ENCODE measurements at places on chromosomes 1 and 21. TPM values are rescaled to one million over a fixed set of nuclear protein-coding genes. Genes with fewer than 3 reads are reported as not detected.

TCP10L gene
- total RNA-seq, result 0.36 TPM

MNDA gene
- 2.7 TPM for total RNA-seq

PRELP gene
- 15.2 TPM for total RNA-seq

RNF2 gene
- 11.0 TPM for total RNA-seq

HJV gene
- total RNA-seq, result 585 TPM

RIMKLA gene
- 0.78 TPM for total RNA-seq

RXRG gene
- total RNA-seq, result 15.9 TPM

KIF26B gene
- total RNA-seq, result 0.02 TPM

MMP23B gene
- total RNA-seq, result not detected

ZNHIT6 gene
- 7.3 TPM for total RNA-seq

FRRS1 gene
- 4.5 TPM for total RNA-seq

USP33 gene
- 35.2 TPM for total RNA-seq

DNAI4 gene
- total RNA-seq, result 0.19 TPM

F13B gene
- not detected for total RNA-seq

GRCh38 chr1:17494114-17494729, 45.3 kb upstream of the ARHGEF10L start:
- DNase-seq, result peak; percentile 48

GRCh38 chr21:25234857-25235801, 372.2 kb downstream of the MRPL39 start:
- DNase-seq, result no peak

DNA sequence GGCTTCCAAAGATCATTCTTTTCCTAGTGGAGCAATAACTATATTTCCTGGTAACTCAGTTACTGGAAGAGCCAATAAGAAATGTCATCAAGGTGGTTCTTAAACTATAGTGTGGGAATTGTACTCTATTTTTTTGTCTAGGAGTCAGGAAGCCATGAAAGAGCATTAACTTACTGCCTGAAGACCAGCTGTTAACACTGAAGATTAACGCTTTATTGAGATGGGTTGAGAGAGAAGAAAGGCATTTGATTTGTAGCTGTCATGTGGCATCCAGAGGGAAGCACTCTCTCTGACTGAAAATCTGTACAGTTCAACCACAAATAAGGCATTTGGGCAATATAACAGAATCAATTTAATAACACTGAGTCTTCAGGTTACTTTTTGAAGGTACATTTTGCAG, 76.0 kb downstream of the DNM3 start:
- no peak for DNase-seq

DNA sequence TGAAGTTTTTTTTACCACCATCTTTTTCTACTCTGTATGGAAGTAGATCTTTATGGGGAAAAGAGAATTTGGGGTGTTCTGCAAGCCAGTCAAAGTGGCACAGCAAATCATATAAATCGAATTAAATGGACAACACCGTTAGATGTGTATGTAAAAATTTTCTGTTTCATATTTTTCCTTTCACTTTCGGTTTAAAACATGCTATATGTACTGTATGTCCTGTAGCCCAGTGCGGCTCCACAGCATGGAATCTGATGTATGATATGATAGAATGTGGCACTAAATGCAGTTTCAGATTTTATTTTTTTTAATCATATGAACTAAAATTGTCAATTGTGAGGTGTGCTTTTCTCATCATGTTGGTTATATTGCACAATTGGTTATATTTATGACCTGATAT, 32.9 kb downstream of the RAB4A start:
- DNase-seq, result no peak

- DNase-seq, result no peak
Observed at GRCh38 chr1:18211764-18212163, 104.2 kb downstream of the IGSF21 start.

GRCh38 chr1:18938707-18939070, 17.8 kb downstream of the IFFO2 start:
- DNase-seq, result no peak

DNA sequence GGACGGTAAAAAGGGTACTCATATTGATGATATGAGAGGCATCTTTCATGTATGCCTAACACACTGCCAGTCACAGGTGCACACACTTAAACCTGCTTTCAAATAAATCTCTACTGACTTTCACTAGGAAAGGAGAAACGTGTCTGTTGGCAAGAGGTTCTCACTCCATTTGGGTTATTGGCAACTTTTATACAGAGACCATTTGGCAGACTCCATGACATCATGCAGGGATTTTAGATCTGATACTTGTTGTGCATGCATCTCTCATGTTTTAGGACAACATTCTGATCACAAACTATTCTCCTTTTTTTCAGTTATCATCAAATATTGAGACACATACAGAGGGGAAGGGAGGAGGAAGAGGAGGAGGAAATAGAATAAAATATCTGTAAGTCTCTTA, 31.5 kb downstream of the RGS7 start:
- DNase-seq, result no peak

GRCh38 chr1:172905452-172905851, 145.3 kb downstream of the TNFSF18 start:
- no peak for DNase-seq

DNA sequence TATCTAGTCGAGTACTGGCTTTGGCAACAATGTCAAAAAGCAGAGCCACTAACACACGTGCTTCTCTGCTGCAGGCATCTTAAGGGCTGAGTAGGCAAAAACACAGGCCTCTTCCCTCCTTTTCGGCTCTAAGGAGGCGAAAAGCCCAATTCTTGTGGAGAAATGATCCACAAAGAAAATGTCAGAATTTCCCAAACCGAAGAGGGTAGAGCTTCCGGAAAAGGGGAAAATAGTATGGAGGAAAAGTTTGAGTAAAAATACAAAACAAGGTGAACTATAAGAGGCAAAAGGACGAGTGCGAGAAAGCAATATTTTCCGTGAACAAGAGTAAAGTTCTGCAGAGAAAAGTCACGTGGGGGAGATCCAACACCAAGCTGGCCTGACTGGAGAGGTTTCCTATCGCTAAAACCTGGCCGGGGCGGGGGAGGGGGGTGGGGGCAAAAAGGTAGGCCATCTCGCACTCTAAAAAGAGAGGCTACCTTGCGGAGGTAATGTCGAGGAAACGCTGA, 551 bp downstream of the ZRANB2 start:
- no peak for DNase-seq

DNA sequence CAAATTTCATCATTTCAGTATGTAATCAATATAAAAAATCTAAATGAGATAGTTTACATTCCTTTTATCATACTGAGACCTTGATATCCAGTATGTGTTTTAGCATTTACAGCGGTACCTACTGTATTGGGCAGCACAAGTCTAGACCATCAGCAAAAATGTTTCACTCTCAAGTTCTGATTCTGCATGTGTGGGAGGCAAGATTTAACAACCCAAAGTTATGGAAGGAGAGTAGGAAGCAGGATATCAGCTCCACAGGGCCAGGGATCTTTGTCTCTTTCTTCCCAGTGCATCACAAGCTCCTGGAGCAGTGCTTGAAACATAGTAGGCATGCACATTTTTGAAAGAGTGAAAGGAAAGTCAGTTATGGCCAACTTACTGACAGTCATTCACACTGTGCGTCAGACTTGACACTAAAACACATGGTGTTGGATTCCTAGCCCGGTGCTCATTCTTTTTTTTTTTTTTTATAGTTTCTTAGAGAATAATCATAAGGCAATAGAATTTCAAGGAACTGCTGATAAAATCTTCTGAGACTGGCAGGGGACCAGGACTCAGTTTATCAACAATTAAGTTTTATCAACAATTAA, 6.1 kb downstream of the TENT5C start:
- no peak for DNase-seq

DNA sequence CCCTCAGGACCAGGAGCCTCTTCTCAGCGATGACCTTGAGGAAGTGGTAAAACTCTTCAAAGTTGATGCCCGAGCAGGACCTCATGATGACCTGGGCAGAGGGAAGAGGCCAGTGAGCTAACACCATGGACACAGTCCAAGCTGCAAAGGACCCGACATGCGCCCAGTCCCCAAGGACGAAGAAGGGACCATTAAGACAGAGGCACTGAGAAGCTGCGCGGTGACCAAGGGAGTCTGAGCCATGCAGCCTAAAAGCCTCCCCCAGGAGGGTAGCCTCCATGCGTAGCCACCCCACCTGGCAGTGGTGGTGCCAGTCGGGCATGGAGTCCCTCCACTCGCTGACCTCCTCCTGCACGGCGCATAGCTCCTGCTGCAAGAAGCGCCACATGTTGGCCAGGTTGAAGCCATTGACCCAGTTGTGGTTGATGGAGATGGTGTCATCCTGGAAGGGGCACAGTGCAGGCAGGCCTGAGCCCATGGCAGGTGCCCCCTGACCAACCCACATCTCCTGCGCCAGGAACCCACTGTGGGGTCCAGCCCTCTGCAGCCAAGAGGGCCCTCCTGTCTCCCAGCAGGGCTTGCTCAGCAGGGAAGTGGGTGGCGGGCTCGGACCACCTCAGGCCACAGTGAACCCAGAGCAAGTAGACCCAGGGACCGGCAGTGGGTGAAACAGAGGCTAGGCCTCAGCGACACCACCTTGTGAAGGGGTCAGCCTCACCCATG, 2.4 kb downstream of the JMJD4 start:
- no peak for DNase-seq

DNA sequence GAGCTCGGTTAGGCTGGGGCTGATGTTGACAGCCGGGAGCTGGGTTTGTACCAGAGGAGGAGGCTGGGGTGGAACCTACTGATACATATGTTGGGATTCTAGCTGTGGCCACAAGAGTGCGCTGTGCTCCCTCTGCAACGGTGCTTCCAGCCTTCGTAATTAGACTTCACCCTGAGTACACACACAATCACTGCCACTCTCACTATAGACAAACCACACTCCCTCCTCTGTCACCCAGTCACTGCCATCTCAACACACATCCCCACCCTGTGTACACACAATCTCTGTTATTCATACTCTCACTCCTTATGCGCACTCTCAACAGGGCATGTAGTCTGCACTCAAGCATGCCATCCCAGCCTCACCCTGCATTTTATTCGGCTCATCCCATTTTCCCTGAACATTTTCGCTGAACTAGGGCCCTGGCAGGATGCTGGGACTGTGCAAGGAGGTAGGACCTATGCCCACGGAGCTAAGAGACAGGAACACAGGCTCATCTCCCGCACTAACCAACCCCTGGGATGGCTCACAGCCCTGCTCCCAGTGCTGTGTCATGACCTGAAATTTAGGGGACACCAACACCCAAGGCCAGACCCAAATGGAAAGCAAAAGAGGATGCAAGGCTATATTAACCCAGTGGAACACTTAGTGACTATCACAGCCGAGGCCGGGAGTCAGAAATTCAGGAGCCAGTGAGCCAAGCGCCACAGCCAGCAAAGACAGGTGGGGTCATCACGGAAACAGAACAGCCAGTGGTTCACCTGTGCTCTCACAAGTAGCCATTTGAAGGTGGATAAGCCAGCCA, 5.7 kb downstream of the GJB3 start:
- DNase-seq, result peak; percentile 39

DNA sequence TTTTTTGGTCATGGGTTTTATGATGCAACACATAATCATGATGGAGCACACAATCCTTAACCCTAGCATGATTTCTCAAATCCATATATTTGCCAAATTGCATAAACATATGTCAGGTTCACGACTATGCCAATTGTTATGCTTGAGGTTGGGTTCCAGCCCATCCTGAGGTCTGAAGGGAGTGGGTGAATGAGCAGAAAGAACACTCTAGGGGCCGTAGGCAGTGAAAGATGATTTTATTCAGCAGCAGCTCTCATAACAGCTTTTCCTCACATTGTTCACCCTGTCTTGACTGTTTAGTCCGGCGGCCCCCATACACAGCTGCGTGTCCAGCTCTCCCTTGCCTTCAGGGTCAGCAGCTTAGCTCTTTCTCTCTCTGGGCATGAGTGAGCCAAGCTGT, 627.7 kb downstream of the PLA2G4A start:
- DNase-seq, result no peak

- no peak for DNase-seq
Observed at GRCh38 chr21:16514316-16514715, 784.5 kb downstream of the USP25 start.

- no peak for DNase-seq
Observed at GRCh38 chr1:226700861-226701260, 38.2 kb downstream of the ITPKB start.

GRCh38 chr21:29416268-29416667, 117.5 kb downstream of the BACH1 start:
- no peak for DNase-seq

DNA sequence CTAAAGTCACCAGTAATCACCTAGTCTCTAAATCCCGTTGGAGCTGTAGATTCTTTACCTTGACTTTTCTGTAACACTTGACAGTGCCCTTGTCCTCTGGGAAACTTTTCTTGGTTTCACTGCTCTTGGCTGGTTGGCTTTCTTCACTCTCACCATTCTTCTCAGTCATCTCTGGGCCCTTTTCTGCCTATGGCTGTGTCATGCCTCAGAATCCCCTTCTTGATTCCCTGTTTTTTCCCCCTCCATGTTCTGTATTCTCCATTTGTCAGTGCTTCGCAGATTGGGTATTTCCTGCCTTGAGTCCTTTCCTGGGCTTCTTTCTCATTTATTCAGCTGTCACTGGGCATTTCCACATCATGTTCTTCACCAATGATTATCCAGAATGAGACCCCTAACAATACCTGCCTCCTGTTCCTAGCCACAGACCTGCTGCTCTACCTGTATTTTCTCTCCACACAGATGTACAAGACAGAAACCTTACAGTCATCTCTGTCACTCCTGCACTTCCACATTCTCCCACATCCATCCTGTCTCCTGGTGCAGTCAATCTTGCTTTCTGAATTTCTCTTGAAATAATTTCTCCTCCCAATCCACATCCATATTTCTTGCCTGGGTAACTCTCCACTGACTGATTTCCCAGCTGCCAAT, 14.7 kb downstream of the UCK2 start:
- DNase-seq, result no peak

- no peak for DNase-seq
Observed at GRCh38 chr1:28887419-28887834, 26.9 kb upstream of the EPB41 start.

- no peak for DNase-seq
Observed at GRCh38 chr21:46151261-46151988, 4.0 kb downstream of the FTCD start.

DNA sequence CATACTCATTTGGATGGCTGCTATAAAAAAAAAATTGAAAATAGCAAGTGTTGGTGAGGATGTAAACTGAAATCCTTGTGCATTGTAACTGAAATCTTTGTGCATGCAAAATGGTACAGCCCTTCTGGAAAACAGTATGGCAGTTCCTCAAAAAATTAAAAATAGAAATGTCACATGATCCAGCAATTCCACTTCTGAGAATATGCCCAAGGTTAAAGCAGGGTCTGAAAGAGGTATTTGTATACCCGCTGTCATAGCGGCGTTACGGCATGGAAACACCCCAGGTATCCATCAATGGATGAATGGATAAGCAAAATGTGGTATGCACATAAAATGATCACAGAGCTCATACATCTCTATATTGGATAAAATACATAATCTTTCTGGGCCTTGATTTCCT, 116.7 kb downstream of the RUSC1 start:
- no peak for DNase-seq

GRCh38 chr1:31855038-31855845, 39.4 kb upstream of the SPOCD1 start:
- no peak for DNase-seq
